ENCODE measurements at places on chromosomes 3 and 15.

DNA sequence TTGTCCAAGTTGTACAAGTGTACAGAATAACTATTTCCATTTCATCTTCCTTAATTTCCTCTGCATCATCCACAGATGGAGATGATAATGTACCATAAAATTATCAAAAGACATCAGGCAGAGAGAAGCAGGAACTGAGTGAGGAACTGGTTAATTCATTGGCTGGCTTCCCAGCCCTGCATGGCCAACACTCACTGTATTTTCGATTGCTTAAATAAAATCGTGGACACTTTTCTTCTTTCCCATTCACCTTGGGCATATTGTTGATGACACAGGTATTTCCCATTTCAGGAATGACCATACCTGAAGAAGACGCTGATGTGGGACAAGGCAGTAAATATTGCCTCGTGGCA, 144.2 kb upstream of the ABHD17C start:
- DNase-seq, result no peak

GRCh38 chr3:38610934-38611333, 38.6 kb downstream of the SCN5A start:
- DNase-seq, result no peak

DNA sequence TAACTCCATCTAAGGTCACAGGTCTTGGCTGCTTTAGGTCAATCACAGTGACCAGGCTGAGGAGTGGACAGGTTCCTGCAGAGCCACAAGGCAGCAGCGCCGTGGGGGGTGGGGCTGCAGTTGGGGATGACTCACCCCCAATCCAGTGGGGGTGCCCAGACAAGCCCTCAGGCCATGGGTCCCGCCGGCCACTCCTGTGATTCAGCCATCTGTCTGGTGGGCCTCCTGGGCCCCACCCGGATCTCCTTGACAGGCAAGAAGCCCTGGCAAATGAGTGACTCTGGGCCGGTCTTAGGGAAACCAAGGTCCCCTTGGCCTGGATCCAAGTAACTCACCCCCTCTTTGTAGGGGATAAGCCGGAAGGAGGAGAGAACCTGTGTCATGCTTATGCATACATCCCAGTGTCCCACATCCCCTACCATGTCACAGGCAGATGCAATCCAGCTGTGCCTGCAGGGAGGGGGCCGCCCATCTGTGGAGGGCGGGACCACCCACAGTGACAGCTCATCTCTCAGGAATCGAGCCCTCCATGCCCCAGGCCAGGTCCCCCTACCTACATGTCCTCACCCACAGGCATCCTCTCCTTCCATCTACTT, 495 bp upstream of the COL7A1 start:
- DNase-seq, result no peak

- no peak for DNase-seq
Measured at GRCh38 chr3:30711151-30711550, 104.8 kb downstream of the TGFBR2 start.

GRCh38 chr3:147354623-147355022, 51.7 kb downstream of the ZIC4 start:
- no peak for DNase-seq

GRCh38 chr15:64732156-64732860, 43.1 kb downstream of the RBPMS2 start:
- no peak for DNase-seq

DNA sequence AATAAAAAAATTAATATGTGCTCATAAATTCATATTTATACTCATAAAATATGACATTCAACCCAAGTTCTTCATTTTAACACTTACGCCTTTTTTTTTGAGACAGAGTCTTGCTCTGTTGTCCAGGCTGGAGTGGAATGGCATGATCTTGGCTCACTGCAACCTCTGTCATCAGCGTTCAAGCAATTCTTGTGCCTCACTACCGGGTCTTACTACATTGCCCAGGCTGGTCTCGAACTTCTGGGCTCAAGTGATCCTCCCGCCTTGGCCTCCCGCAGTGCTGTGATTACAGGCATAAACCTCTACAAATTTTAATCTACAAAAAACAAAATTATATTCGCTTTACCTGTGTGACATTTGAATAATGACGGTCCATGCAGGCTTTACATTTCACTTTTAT, 74.1 kb upstream of the SNRPN start:
- DNase-seq, result no peak

DNA sequence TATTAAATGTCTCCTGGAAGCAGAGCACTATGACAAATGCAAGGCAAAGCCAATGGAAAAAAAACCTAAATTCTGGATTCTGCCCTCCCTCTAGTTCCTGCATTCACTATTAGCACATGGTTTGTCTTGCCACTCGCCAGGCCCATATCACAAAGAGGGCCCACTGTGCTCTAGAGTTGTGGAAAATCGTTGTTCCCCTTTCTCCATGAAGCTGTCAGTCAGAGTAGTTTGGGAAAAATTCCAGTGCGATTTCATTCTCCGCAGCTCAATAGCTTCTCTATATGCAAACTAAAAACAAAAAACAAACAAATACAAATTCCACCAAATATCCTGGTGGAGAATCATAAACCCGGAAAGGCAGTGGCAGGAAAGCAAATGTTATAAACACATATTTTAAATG, 77.3 kb downstream of the RORA start:
- no peak for DNase-seq

- no peak for DNase-seq
Measured at GRCh38 chr3:191972714-191973398, 511.9 kb downstream of the PYDC2 start.

All from activated CD4-positive, alpha-beta T cell treated with anti-CD3 and anti-CD28 coated beads, Interleukin-2, amount 50 U/mL, for 16 hours (primary cell).